CD8-positive, alpha-beta memory T cell (primary cell): ENCODE measurements at places on chromosomes 2 and 18.

DNA sequence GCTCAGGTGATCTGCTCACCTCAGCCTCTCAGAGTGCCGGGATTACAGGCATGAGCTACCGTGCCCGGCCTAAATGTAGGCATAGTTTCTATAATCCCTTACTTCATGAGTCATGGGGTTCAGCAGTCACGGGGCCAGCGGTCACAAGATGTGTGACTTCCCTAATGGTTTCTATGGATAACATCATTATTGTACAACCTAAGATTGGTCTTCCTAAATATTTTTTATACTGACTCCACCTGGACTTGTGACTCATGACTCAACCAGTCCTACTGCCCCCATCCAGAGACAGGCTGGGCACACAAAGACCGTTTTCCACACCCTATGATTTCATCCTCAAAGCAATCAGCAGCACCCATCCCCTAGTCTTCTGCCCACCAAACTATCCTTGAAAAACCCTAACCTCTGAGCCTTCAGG lies 15.9 kb downstream of the FAM210A start:
- no peak overlapping the region for H3K27ac ChIP-seq
- no peaks in the 10 kb centered on the region for H3K27me3 ChIP-seq
- DNase-seq, result no peak
- no peaks in the 10 kb centered on the region for H3K36me3 ChIP-seq
- H3K4me1 ChIP-seq, result no peaks in the 10 kb centered on the region
- H3K4me3 ChIP-seq, result no peak overlapping the region

GRCh38 chr18:59697236-59697932 lies at the start of gene CCBE1:
Gene CCBE1 (minus strand): TSS chr18:59697423.
- H3K36me3 ChIP-seq, result no peaks in the 10 kb centered on the region
- no peak within 1 kb of the TSS for H3K4me3 ChIP-seq
- no peak for DNase-seq
- H3K27ac ChIP-seq, result no peak within 1 kb of the TSS
- H3K27me3 ChIP-seq, result peaks cover 6% of the 10 kb centered on the region

GRCh38 chr2:199395311-199395710 lies 62.4 kb downstream of the SATB2 start:
- H3K27me3 ChIP-seq, result no peaks in the 10 kb centered on the region
- no peak overlapping the region for H3K4me3 ChIP-seq
- no peak overlapping the region for H3K27ac ChIP-seq
- no peaks in the 10 kb centered on the region for H3K4me1 ChIP-seq

GRCh38 chr2:224171226-224171625 lies 132.1 kb upstream of the SERPINE2 start:
- H3K4me1 ChIP-seq, result no peaks in the 10 kb centered on the region
- H3K36me3 ChIP-seq, result no peaks in the 10 kb centered on the region
- no peak overlapping the region for H3K27ac ChIP-seq

DNA sequence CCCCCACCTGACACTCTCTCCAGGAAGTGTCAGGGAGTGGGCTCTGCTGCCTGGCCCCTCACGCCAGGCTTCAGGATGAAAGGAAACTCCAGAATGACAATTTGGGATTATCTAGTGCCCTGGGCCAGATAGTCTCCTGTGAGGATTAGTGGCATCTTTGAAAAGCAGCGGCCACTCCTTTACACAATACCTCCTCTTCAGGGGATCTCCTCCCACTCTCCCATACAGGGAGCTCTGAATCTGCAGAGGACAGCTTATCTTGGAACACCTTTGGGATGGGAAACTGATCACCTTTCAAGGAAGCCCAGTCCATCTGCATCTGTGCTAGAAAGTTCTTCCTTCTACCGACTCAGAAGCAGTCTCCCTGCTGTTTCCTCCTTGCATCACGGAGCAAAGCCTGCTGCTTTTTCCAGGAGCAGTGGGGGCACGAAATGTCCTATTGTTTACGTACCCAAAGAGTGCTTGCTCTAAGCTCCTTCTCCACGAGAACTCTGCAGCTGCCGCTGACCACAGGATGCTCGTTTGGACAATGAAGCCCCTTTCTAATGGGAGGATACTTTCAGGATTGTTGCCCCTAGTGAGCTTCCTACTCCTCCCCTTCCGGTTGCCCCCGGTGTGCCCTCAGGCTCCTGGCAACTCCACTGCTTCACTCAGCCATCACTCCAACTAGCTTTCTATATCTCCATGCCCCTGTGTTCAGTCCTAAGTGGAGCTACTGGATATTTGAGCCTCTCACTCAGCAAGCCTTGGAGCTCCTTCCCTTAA lies 31.5 kb downstream of the SIX3 start:
- H3K36me3 ChIP-seq, result no peaks in the 10 kb centered on the region
- no peak overlapping the region for H3K4me3 ChIP-seq
- H3K4me1 ChIP-seq, result no peaks in the 10 kb centered on the region
- no peak for DNase-seq
- H3K27ac ChIP-seq, result no peak overlapping the region
- H3K27me3 ChIP-seq, result no peaks in the 10 kb centered on the region

GRCh38 chr2:215484570-215484969 lies 48.7 kb upstream of the FN1 start:
- H3K4me1 ChIP-seq, result no peaks in the 10 kb centered on the region
- DNase-seq, result no peak
- H3K4me3 ChIP-seq, result no peak overlapping the region
- H3K27me3 ChIP-seq, result no peaks in the 10 kb centered on the region

GRCh38 chr2:193837111-193837738 lies 1642.5 kb upstream of the TMEFF2 start:
- H3K27ac ChIP-seq, result no peak overlapping the region
- H3K4me3 ChIP-seq, result no peak overlapping the region
- no peaks in the 10 kb centered on the region for H3K4me1 ChIP-seq
- DNase-seq, result no peak
- no peaks in the 10 kb centered on the region for H3K36me3 ChIP-seq
- no peaks in the 10 kb centered on the region for H3K27me3 ChIP-seq

DNA sequence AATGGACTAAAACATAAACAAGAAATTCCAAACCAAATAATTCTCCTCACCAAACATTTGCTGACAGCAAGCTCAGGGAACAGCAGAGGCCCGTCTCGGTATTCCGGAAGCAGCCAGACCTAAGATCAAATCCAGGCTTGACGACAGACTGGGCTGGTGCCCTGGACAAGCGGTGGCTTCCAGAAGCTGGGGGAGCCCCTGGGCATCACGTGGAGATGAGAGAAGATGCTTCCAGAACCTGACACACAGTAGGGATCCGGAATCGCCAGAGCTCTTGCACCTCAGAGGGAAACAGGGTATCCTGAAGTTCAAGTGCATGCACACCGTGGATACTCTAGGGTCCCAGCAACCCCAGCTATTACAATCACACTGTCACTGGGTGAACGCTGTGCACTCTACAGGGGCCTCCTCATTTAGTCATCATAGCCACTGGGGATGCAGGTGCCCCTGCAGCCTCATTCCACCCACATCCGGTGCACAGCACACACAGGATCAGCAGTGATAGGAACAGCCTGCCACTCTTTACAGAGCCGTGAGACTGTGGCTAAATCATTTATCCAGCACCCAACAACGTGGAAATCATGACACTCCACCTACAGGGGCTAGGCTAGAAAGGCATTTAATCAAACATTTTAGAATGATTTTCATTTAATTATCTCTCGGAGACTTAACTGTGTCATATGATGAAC lies 102.6 kb downstream of the HDAC4 start:
- peak; percentile 66 for DNase-seq
- H3K27ac ChIP-seq, result peak overlapping the region; percentile 48
- no peaks in the 10 kb centered on the region for H3K27me3 ChIP-seq
- H3K4me1 ChIP-seq, result peaks cover 59% of the 10 kb centered on the region
- no peaks in the 10 kb centered on the region for H3K36me3 ChIP-seq

DNA sequence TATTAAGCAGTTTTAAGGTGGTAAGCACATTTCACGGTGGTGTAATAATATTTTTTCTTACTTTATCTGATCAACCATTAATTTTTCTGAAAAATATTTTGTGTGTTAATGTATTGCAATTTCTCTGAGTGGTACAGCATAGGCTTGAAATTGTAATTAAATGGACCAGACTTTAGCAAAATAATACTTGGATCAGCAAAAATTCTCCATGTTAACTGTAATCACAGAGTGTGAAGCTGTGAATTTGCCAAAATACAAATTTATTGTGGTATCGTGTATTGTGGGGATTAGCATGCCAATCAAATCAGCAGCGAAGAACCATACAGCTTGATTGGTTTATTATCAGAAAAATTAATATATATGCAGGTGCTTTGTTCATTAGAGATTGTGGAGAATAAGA lies 1088.9 kb upstream of the GYPC start:
- no peak overlapping the region for H3K27ac ChIP-seq
- DNase-seq, result no peak
- no peaks in the 10 kb centered on the region for H3K4me1 ChIP-seq
- no peak overlapping the region for H3K4me3 ChIP-seq
- H3K27me3 ChIP-seq, result no peaks in the 10 kb centered on the region
- no peaks in the 10 kb centered on the region for H3K36me3 ChIP-seq

DNA sequence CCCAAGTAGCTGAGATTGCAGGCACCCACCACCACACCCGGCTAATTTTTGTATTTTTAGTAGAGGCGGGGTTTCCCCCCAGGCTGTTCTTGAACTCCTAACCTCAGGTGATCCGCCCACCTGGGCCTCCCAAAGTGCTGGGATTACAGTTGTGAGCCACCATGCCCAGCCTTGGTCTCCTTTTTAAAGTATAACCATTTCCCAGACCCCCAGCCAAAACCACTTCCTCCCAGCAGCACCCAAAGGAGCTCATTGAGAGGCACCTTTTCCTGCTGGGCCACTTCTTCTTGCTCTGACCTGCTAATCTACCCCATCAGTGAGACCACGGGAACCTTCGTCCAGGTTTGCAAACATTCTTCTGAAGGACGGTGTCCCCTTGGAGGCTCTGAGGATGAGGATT lies 69.9 kb downstream of the INPP5D start:
- H3K27ac ChIP-seq, result no peak overlapping the region
- no peak overlapping the region for H3K4me3 ChIP-seq
- no peaks in the 10 kb centered on the region for H3K27me3 ChIP-seq
- peaks cover 11% of the 10 kb centered on the region for H3K4me1 ChIP-seq
- H3K36me3 ChIP-seq, result peaks cover 63% of the 10 kb centered on the region

GRCh38 chr2:102051692-102052277 lies 60.0 kb downstream of the IL1R2 start:
- no peaks in the 10 kb centered on the region for H3K4me1 ChIP-seq
- H3K36me3 ChIP-seq, result no peaks in the 10 kb centered on the region
- H3K27ac ChIP-seq, result no peak overlapping the region
- no peak overlapping the region for H3K4me3 ChIP-seq
- no peaks in the 10 kb centered on the region for H3K27me3 ChIP-seq

GRCh38 chr2:60554074-60554645 lies 706 bp upstream of the BCL11A start:
- H3K4me1 ChIP-seq, result peaks cover 41% of the 10 kb centered on the region
- peak overlapping the region; percentile 76 for H3K4me3 ChIP-seq
- DNase-seq, result no peak
- H3K36me3 ChIP-seq, result no peaks in the 10 kb centered on the region
- peaks cover 56% of the 10 kb centered on the region for H3K27me3 ChIP-seq

- H3K36me3 ChIP-seq, result no peaks in the 10 kb centered on the region
- no peaks in the 10 kb centered on the region for H3K4me1 ChIP-seq
- no peaks in the 10 kb centered on the region for H3K27me3 ChIP-seq
- DNase-seq, result no peak
- H3K4me3 ChIP-seq, result no peak overlapping the region
- no peak overlapping the region for H3K27ac ChIP-seq
These were observed 329.0 kb downstream of the PTPRM start for GRCh38 chr18:7896161-7896560.

- H3K4me3 ChIP-seq, result no peak overlapping the region
- H3K27me3 ChIP-seq, result no peaks in the 10 kb centered on the region
- no peak for DNase-seq
- H3K4me1 ChIP-seq, result no peaks in the 10 kb centered on the region
- no peak overlapping the region for H3K27ac ChIP-seq
These were observed 654.3 kb downstream of the LRRTM4 start for GRCh38 chr2:76867854-76868253.
